CMK (cell line): ENCODE measurements at places on chromosomes 6 and 20.

DNA sequence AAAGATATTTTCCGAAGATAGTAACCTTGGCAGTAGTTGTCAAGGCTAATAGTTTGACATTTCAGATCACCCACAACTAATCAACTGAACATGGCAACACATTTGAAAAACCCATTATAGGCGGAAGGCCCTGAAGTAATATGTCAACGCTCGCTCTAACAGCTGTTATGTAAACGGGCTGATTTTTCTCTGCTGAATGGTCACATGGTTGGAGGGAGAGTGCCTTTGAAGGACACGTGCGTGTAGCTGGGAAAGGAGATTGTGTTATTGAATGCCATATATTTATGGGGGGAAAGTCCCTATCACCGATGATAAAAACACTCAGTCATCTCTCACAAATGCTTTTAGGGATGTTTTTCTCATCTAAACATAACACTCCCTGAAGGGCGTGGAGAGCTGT, 160.0 kb upstream of the RALGAPA2 start:
- DNase-seq: no peak

GRCh38 chr20:36827541-36828279, 48.2 kb upstream of the TLDC2 start:
- DNase-seq: no peak

GRCh38 chr20:41715526-41715925, 97.3 kb upstream of the CHD6 start:
- no peak for DNase-seq

- DNase-seq: no peak
These were observed 117.2 kb downstream of the SOBP start for GRCh38 chr6:107607116-107607515.

- DNase-seq: no peak
These were observed 44.8 kb downstream of the TAF8 start for GRCh38 chr6:42095094-42095493.

DNA sequence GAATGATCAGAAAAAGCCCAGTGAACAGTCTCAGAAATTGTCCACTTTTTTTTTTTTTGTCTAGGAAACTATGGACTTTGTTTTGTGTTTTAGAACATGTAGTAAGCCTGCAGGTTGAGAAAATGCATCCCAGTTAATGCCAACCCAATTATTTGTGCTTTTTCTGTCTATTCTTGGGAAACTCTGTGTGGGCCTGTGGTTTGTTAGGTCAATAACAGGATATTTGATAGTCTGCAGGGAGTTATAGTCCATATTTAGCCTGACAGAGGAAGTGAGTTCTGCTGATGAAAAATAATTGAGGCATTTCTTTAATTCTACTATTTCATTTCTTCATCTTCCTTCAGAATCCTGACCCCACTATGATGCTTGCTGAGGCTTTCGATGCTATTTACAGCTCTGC, 154.0 kb upstream of the LAMP5 start:
- DNase-seq: no peak

- DNase-seq: no peak
These were observed 79.2 kb downstream of the CHD6 start for GRCh38 chr20:41538810-41539596.

DNA sequence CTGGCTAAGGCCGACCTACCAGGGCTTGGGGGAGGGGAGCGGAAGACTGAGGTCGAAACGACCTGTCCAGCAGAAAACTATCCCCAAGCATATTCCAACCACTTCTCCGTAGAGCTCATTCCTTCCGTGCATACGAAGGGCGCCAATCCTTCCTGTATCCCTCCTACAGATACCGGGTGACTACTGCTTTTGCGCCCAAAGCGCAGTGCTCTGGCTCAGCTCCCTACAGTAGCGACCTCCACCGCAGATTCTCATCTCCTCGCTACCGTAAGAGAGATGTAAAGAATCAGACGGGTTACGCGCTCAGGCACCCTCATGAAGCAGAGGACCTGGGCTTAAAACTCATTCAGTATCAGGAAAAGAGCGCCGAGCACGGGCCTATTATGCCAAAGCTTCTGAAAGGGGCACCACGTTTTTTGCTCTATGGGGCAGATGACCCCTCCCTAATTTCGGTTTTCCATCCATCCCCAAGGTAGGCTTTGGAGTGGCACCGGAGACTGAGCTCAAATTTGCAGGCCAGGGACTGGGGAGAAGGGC, 563 bp upstream of the NNAT start:
- DNase-seq: no peak
